Heart left ventricle (tissue), 16 donors: ENCODE measurements at places on chromosomes 12 and 14. TPM values are rescaled to one million over a fixed set of nuclear protein-coding genes. Genes with fewer than 3 reads are reported as not detected.

Gene CIPC
- 10.9 TPM for polyA plus RNA-seq

Gene SIX6
- polyA plus RNA-seq = not detected

Gene CFAP54
- 0.11 TPM for polyA plus RNA-seq

Gene OTUB2
- 0.50 TPM for polyA plus RNA-seq

Gene SNAPC1
- polyA plus RNA-seq = 6.3 TPM

Gene ABHD4
- polyA plus RNA-seq = 18.0 TPM

Gene OR6C2
- polyA plus RNA-seq = not detected

Gene TSPAN19
- not detected for polyA plus RNA-seq

Gene MORN3
- 0.08 TPM for polyA plus RNA-seq

Gene ITGB7
- polyA plus RNA-seq = 0.75 TPM

Gene ABCC9
- polyA plus RNA-seq = 16.9 TPM

Gene PUS1
- 13.5 TPM for polyA plus RNA-seq

Gene DEPDC4
- polyA plus RNA-seq = not detected

Gene PRPH
- polyA plus RNA-seq = 0.27 TPM

Gene TRAF3
- polyA plus RNA-seq = 1.6 TPM

Gene CLEC1B
- polyA plus RNA-seq = not detected

Gene LRFN5
- polyA plus RNA-seq = 0.14 TPM

Gene MYRFL
- not detected for polyA plus RNA-seq

Gene TCL1B
- polyA plus RNA-seq = not detected

Gene ZFP36L1
- polyA plus RNA-seq = 84.5 TPM

Gene DDHD1
- 3.5 TPM for polyA plus RNA-seq

Gene PTPRO
- polyA plus RNA-seq = 0.27 TPM

Gene WASHC4
- polyA plus RNA-seq = 14.6 TPM

Gene PYGL
- 6.7 TPM for polyA plus RNA-seq

Gene NOXRED1
- polyA plus RNA-seq = not detected

Gene EFS
- polyA plus RNA-seq = 2.2 TPM

Gene SPX
- 12.8 TPM for polyA plus RNA-seq

Gene SERPINA9
- not detected for polyA plus RNA-seq

Gene HHIPL1
- polyA plus RNA-seq = 0.86 TPM

Gene SUSD6
- 5.8 TPM for polyA plus RNA-seq

Gene KRT71
- not detected for polyA plus RNA-seq

Gene RPL10L
- polyA plus RNA-seq = not detected

Gene IL31
- not detected for polyA plus RNA-seq

Gene PDZRN4
- polyA plus RNA-seq = not detected

Gene TMTC1
- 8.8 TPM for polyA plus RNA-seq

Gene EID3
- polyA plus RNA-seq = 0.55 TPM

Gene SAMD15
- 0.36 TPM for polyA plus RNA-seq

Gene PRORP
- 23.0 TPM for polyA plus RNA-seq

Gene OR10G2
- not detected for polyA plus RNA-seq

Gene ESPL1
- polyA plus RNA-seq = 0.15 TPM

Gene PROX2
- not detected for polyA plus RNA-seq

Gene AJUBA
- 9.9 TPM for polyA plus RNA-seq

Gene INSM2
- polyA plus RNA-seq = not detected

Gene NPAS3
- polyA plus RNA-seq = 0.46 TPM

Gene KITLG
- 4.2 TPM for polyA plus RNA-seq

Gene FAM222A
- 4.1 TPM for polyA plus RNA-seq
